ENCODE measurements at places on chromosomes 6 and 20.

- H3K4me1 ChIP-seq = no peaks in the 10 kb centered on the region
- no peak overlapping the region for H3K27ac ChIP-seq
- no peak overlapping the region for H3K4me3 ChIP-seq
- no peaks in the 10 kb centered on the region for H3K27me3 ChIP-seq
- DNase-seq = no peak
Measured at GRCh38 chr20:58470336-58471192, 44.6 kb downstream of the APCDD1L start.

- H3K27ac ChIP-seq = no peak overlapping the region
- peaks cover 5% of the 10 kb centered on the region for H3K4me1 ChIP-seq
- H3K36me3 ChIP-seq = no peaks in the 10 kb centered on the region
- no peak overlapping the region for H3K4me3 ChIP-seq
- no peaks in the 10 kb centered on the region for H3K27me3 ChIP-seq
- DNase-seq = no peak
Measured at GRCh38 chr20:51750037-51750769, 18.0 kb downstream of the ATP9A start.

GRCh38 chr20:37053230-37053950 is 42.4 kb downstream of the RBL1 start:
- no peaks in the 10 kb centered on the region for H3K4me1 ChIP-seq
- H3K27ac ChIP-seq = peak overlapping the region; percentile 5
- H3K36me3 ChIP-seq = peaks cover 62% of the 10 kb centered on the region
- H3K27me3 ChIP-seq = no peaks in the 10 kb centered on the region

- no peaks in the 10 kb centered on the region for H3K36me3 ChIP-seq
- no peak overlapping the region for H3K27ac ChIP-seq
- H3K4me1 ChIP-seq = no peaks in the 10 kb centered on the region
- DNase-seq = no peak
- peaks cover 55% of the 10 kb centered on the region for H3K27me3 ChIP-seq
- H3K4me3 ChIP-seq = no peak overlapping the region
Measured at GRCh38 chr6:167532410-167533288, 207.8 kb downstream of the TTLL2 start.

DNA sequence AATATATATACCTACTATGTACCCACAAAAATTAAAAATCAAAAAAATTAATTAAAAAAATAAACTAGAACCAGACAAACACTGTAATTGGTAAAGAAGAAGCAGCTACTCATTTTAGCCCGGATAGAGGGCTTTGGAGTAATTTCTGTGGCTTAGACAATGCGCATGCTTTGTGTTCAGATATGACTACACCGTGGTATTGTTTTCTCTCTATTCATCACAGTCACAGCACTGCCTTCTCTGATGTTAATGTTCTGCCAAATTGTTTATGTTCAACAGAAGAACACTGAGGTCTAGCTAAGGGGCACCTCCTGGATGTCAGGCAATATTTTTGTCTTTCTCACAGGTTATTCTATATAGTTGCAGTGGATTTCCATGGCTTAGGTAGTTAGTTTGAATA is 77.5 kb upstream of the GJE1 start:
- no peaks in the 10 kb centered on the region for H3K36me3 ChIP-seq
- no peak overlapping the region for H3K27ac ChIP-seq
- no peak overlapping the region for H3K4me3 ChIP-seq
- no peak for DNase-seq

GRCh38 chr6:41712651-41713103 is 22.7 kb downstream of the TFEB start:
- peaks cover 6% of the 10 kb centered on the region for H3K36me3 ChIP-seq
- DNase-seq = no peak
- H3K4me1 ChIP-seq = peaks cover 39% of the 10 kb centered on the region
- H3K27ac ChIP-seq = no peak overlapping the region

DNA sequence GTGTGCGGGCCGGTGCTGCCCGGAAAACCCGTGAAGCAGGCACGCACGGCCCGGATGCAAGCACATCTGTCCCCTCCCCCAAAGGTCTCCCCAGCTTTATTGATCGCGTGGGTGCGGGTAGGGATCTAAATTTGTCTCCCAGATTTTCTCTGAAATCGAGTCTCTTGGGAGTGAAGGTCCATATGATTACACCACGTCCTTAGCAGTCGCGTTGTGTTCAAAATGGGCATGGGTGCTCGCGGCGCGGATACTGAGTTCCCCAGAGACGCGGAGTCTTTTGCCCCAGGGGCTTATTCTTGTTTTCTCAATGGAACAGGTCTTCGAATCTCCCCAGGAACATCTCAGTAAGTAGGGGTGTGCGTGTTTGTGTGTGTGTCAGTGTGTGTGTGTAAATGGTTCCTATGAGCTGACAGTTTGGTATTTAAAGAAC is 2.8 kb upstream of the ZNF292 start:
- peak overlapping the region; percentile 66 for H3K4me3 ChIP-seq
- DNase-seq = no peak
- H3K27ac ChIP-seq = peak overlapping the region; percentile 75
- H3K27me3 ChIP-seq = no peaks in the 10 kb centered on the region

GRCh38 chr6:36820700-36821580 is 18.3 kb downstream of the CPNE5 start:
- H3K27ac ChIP-seq = no peak overlapping the region
- no peaks in the 10 kb centered on the region for H3K4me1 ChIP-seq
- no peak for DNase-seq
- no peaks in the 10 kb centered on the region for H3K36me3 ChIP-seq

GRCh38 chr6:142675517-142675916 is 269.5 kb downstream of the HIVEP2 start:
- H3K27me3 ChIP-seq = peaks cover 69% of the 10 kb centered on the region
- no peak overlapping the region for H3K27ac ChIP-seq
- no peak overlapping the region for H3K4me3 ChIP-seq

- peaks cover 2% of the 10 kb centered on the region for H3K36me3 ChIP-seq
- no peak for DNase-seq
- no peak overlapping the region for H3K4me3 ChIP-seq
- H3K27me3 ChIP-seq = no peaks in the 10 kb centered on the region
- H3K4me1 ChIP-seq = peaks cover 78% of the 10 kb centered on the region
- H3K27ac ChIP-seq = peak overlapping the region; percentile 61
Measured at GRCh38 chr6:41190791-41191190, 10.2 kb downstream of the TREML2 start.

- no peak overlapping the region for H3K4me3 ChIP-seq
- H3K27ac ChIP-seq = no peak overlapping the region
- no peaks in the 10 kb centered on the region for H3K4me1 ChIP-seq
- peaks cover under 1% of the 10 kb centered on the region for H3K36me3 ChIP-seq
- H3K27me3 ChIP-seq = no peaks in the 10 kb centered on the region
- DNase-seq = no peak
Measured at GRCh38 chr6:141033101-141033500, 1099.6 kb upstream of the GJE1 start.

GRCh38 chr20:4978050-4978918 is 23.0 kb downstream of the SLC23A2 start:
- H3K36me3 ChIP-seq = peaks cover 4% of the 10 kb centered on the region
- no peak overlapping the region for H3K27ac ChIP-seq
- no peak for DNase-seq
- no peaks in the 10 kb centered on the region for H3K27me3 ChIP-seq

GRCh38 chr20:11588875-11589274 is 328.8 kb upstream of the BTBD3 start:
- H3K36me3 ChIP-seq = no peaks in the 10 kb centered on the region
- no peaks in the 10 kb centered on the region for H3K4me1 ChIP-seq
- no peak for DNase-seq
- H3K27ac ChIP-seq = no peak overlapping the region

GRCh38 chr20:59933296-59933848 is at the start of gene SYCP2:
TSS of gene SYCP2 (minus strand) at chr20:59933637. CDS start at chr20:59922413, 11,224 bp downstream.
- H3K27me3 ChIP-seq = no peaks in the 10 kb centered on the region
- H3K27ac ChIP-seq = peak within 1 kb of the TSS; percentile 83
- DNase-seq = peak; percentile 29
- H3K4me1 ChIP-seq = peaks cover 5% of the 10 kb centered on the region

DNA sequence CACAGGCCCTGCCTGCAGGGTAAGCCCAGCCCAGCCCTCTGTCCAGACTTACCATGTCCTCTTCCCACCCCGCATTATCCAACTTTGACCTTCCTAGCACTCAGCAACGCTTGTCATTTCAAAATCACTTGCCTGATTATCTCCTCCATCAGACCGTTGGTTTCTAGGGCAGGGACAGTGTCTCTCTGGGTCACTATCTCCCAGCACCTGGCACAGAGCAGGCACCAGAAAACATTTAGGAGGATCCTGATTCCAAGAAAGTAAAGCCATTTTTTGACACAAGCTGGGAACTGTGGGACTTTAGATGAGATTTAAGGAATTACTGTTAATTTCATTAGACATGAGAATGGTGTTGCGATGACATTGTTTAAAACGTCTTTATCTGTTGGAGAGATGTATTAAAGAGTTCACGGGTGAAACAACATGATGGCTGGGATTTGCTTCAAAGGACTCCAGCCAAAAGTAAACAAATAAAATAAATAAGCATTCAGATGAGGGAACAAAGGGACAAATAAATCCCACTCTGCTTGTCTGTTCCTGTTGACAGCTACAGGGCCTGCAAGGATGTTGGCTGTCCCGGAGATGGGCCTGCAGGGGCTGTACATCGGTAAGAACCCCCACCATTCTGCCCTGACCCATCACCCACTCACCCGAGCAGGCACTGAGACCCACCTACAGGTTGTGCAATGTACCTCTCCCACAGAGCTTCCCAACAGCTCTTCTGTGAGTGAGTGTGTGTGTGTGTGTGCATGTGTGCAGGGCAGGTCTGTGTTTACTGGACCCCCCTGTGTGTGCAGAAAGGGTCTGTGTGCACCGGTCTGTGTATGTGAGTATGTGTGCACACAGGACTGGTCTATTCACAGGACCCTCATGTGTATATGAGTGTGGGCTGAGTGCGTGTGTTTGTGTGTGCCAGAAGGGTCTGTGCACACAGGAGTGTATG is 5.9 kb downstream of the HSPA12B start:
- no peak for DNase-seq
- H3K36me3 ChIP-seq = no peaks in the 10 kb centered on the region
- no peak overlapping the region for H3K4me3 ChIP-seq
- H3K27me3 ChIP-seq = peaks cover 18% of the 10 kb centered on the region
- no peaks in the 10 kb centered on the region for H3K4me1 ChIP-seq

DNA sequence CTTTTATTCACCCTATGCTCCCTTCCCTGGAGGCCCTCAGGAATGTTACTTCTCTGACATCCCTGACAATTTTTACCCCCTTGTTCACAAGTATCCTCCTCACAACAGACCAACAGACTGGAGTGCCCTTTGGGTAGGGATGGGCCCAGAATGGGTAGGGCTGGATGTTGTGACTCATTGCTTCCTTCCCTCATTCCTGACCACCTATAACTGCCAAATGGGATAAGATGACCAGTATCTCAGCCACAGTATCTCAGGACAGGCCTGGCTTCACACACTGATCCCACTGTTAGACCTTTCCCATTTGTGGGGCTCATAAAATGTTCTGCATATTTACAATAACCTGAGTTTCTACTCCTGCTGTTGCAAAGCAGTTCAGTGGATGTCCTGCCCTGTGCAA is 223.0 kb upstream of the LRFN2 start:
- H3K4me1 ChIP-seq = no peaks in the 10 kb centered on the region
- DNase-seq = no peak
- no peak overlapping the region for H3K4me3 ChIP-seq
- H3K27me3 ChIP-seq = no peaks in the 10 kb centered on the region
- H3K27ac ChIP-seq = no peak overlapping the region
- H3K36me3 ChIP-seq = peaks cover 1% of the 10 kb centered on the region

GRCh38 chr6:93886416-93886815 is 467.1 kb upstream of the EPHA7 start:
- H3K36me3 ChIP-seq = no peaks in the 10 kb centered on the region
- H3K27me3 ChIP-seq = no peaks in the 10 kb centered on the region

DNA sequence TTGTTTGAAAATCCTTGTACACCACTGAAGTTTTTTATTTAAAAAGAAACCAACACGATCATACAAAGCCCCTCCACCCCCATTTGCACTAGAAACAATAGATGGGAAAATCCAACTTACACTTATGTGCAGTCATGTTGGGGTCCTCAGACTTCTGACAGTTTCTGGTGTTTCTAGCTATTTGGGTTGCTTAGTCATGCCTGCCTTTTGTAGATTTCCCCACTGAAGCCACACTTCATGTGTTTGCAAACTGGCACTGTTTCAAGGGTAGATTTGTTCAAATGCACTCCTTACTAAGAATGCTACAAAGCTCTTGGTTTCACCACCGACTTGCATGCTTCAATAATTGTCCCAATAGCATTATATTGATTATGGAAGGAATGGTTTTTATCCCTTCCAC is 1.5 kb downstream of the SH3BGRL2 start:
- H3K27ac ChIP-seq = no peak overlapping the region
- H3K36me3 ChIP-seq = no peaks in the 10 kb centered on the region
- DNase-seq = no peak
- H3K4me1 ChIP-seq = peaks cover 10% of the 10 kb centered on the region
- H3K27me3 ChIP-seq = peaks cover 73% of the 10 kb centered on the region

DNA sequence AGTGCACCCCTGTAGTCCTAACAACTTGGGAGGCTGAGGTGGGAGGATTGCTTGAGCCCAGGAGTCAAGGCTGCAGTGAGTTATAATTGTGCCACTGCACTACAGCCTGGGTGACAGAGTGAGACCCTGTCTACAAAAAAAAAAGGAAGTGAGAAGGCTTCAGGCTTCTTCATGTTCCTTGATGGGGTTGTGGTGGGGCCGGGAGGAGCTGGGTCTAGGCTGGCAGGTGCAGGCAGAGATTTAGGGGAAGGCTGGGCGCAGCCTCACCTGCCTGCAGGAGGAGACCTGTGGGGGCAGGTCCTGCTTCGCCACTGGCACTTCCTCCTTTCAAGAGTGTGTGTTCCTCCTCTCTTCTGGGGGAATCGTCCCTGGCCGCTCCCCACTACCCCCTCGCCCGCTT is 63.9 kb downstream of the CHMP4B start:
- H3K27ac ChIP-seq = no peak overlapping the region
- H3K4me3 ChIP-seq = no peak overlapping the region
- DNase-seq = no peak
- no peaks in the 10 kb centered on the region for H3K36me3 ChIP-seq
- H3K4me1 ChIP-seq = no peaks in the 10 kb centered on the region

DNA sequence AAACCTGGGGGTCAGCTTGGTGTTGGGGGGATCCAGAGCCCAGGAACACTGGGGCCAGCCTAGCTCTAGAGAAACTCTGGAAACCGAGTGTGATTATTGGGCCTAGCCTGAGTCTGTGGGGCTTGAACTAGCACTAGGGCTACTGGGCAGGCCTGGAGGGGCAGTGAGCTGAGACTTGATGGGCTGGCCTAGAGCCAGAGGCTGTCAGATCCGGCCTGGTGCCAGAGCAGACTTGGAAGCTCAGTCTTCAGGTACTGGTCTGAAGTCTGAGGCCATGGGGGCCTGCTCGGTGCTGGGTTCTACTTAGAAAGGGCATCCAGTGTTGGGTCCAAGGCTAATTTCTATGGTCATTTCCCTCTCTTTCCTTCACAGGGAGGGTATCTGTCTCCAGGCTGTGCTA is 2.7 kb downstream of the DEFB112 start:
- no peaks in the 10 kb centered on the region for H3K4me1 ChIP-seq
- no peaks in the 10 kb centered on the region for H3K36me3 ChIP-seq
- DNase-seq = no peak
- H3K27ac ChIP-seq = no peak overlapping the region
- H3K4me3 ChIP-seq = no peak overlapping the region
